ENCODE measurements at places on chromosomes 2 and 18.
A peak's percentile ranks its signal among the peaks of the same experiment; 100 is the strongest.

GRCh38 chr18:11857177-11857887 lies 6.1 kb downstream of the CHMP1B start:
- DNase-seq = peak; percentile 65

GRCh38 chr2:214311031-214311533 lies 99.8 kb upstream of the VWC2L start:
- DNase-seq = peak; percentile 2

DNA sequence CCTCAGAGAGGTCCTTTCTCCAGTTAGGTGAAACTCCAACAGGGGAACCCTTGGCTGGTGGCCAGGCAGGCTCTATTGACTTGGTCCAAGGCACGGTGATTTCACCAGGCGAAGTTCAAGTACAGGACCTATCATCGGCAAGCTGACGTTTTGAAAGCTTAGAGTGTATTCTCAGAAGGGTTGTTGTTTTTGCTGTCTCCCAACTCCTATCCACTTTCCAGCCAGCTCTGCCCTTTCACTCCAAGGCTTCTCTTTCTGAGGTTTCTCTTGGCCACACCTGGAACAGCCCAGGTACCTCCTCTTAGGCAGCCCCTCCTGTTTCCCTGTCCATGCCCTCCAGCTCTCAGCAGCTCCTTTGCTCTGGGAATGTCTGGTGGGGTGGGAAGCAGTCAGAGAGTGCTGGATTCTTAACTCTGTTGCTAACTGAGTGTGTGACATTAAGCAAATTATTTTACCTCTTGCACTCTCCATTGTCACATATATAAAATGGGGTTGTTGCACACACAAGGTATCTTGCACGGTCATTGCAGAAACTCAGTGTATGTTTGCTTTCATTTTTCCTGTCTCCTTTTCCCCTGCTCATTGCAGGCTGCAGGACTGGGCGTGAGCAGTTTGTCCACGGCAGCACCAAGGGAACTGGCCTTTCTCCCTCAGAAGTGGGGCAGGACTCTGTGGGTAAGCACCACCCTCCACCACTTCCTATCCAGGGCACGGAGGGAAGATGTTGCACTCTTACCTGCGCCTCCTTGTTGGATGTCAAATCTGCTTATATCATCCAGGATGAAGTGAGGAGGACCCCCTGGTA lies 30.2 kb downstream of the CAPN13 start:
- DNase-seq = no peak

GRCh38 chr2:76946631-76947145 lies 575.5 kb downstream of the LRRTM4 start:
- no peak for DNase-seq

DNA sequence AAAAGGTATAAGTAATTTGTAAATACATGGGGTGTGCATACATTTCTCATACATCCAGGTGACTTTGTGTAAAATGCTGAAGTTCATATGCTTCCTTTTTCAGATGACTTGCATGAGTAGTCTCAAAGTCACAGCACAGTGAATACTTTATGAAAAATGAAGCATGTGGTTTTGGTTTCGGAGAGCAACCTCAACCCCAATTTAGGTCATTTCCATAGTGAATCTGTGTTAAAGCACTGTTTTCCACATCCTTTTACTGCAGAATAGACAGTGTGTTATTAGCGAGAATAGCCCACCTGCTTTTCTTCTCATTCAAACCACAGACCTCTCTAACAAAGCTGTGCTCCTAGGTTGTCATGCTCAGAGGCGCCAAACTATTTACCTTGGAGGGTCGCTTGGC lies 204.4 kb upstream of the RASGRP3 start:
- no peak for DNase-seq

DNA sequence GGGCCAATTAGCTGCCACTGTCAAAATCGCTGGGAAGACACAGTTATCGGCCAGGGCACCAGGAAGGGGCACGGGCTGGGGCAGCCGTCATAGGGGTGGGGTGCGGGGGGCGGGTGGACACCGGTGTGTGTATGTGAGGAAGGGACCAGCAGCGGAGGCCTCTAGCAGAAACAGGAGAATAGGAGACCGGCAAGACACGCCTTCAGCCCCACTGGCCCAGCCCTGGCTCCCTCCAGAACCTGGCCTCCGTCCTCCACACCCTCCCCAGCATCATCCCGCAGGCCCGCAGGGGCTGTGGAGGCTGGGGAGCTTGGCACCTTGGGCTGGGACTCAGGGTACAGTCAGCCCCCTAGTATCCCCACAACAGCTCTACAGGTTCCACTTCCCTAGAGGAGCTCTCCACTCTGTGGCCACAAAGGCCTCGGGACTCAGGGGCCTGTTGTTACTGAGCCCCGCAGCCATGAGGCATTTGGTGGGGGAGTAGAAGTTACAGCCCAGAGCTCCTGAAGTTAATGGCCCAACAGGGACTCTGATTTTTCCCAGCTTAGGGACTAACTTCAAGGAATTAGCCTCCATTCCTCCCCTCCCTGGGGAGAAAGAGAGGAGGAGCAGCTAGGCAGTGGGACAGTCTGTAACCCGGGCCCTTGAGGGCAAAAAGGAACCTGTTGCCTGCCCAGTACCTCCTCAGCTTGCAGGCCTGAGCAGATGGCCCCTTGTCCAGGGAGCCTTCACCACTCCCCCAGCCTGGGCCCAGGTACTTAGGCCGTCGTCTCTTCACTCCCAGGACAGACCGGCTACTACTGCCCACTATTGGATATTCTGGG lies 19.9 kb downstream of the SH2D6 start:
- DNase-seq = peak; percentile 50

- no peak for DNase-seq
These were observed 10.2 kb downstream of the ZNF516 start for GRCh38 chr18:76484749-76485387.

- DNase-seq = peak; percentile 57
These were observed 34.1 kb downstream of the HK2 start for GRCh38 chr2:74867841-74868658.

- DNase-seq = no peak
These were observed 152.8 kb upstream of the COPS8 start for GRCh38 chr2:236932831-236933361.

- DNase-seq = no peak
These were observed 38.5 kb downstream of the ASXL3 start for GRCh38 chr18:33616556-33616955.

- no peak for DNase-seq
These were observed 136.4 kb downstream of the HDAC4 start for GRCh38 chr2:239264492-239264837.

DNA sequence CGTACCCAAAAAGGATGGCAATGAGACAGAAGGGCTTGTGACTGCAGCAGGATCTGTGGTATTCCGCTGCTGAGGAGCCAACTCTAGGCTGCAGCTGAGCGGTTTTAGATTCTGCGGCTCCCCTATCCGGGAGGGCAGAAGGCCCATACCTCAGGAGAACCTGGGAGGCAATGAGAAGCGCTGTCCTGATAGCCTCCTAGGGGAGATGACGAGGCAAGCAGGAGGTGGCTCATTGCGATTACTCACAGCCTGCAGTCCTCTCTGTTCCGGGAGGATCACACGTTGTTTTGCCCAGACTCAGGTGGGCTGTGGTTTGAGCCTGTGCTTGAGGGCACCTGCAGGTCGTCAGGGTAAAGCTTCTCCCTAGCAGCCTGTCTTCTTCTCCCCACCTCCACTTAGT lies 65.1 kb downstream of the COA5 start:
- DNase-seq = no peak

- DNase-seq = no peak
These were observed 262.9 kb upstream of the FBXO11 start for GRCh38 chr2:48169141-48169592.

GRCh38 chr2:27993402-27993787 lies 102.9 kb downstream of the BABAM2 start:
- no peak for DNase-seq

GRCh38 chr2:96553176-96553956 lies 16.8 kb downstream of the ARID5A start:
- DNase-seq = no peak

DNA sequence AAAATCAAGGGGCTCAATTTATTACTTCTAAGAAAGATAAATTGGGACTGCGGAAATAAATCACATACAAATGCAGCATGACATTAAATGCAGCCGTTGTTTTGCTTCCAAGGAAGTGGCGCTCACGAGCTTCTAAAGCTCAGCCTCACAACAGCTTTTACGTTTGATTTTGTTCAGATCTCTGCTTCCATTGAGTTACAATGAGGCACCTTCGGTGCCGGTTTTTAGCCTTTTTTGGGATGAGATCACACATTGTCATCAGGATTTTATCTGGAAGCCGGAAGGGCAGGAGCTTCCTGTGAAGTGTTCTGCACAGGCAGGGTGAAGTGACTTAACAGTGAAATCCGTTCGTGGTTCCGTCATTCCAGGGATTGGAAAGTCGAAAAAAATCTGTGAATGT lies 209.8 kb downstream of the DCDC2C start:
- no peak for DNase-seq

DNA sequence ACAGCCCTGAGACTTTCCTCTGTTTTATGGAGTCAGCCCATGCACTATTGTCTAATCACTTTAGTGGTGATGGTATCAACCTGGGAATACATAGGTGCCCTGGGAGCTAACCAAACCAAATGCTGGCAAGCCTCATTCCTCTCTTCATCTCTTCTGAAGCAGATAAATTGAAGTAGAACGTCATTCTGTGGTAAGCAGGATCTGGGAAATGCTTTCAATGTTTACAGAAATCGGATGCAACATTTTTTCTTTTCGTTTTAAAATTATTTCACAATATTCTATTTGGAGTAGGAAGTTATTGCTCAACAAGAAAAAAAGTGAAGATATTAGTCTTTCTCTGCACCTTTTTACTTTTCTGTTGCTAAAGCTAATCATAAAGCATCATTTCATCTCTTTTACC lies 114.2 kb downstream of the RBMS1 start:
- DNase-seq = no peak

- DNase-seq = no peak
These were observed 140.8 kb downstream of the ALPK2 start for GRCh38 chr18:58488041-58488440.

- no peak for DNase-seq
These were observed 994.7 kb upstream of the POU3F3 start for GRCh38 chr2:103859238-103859637.

DNA sequence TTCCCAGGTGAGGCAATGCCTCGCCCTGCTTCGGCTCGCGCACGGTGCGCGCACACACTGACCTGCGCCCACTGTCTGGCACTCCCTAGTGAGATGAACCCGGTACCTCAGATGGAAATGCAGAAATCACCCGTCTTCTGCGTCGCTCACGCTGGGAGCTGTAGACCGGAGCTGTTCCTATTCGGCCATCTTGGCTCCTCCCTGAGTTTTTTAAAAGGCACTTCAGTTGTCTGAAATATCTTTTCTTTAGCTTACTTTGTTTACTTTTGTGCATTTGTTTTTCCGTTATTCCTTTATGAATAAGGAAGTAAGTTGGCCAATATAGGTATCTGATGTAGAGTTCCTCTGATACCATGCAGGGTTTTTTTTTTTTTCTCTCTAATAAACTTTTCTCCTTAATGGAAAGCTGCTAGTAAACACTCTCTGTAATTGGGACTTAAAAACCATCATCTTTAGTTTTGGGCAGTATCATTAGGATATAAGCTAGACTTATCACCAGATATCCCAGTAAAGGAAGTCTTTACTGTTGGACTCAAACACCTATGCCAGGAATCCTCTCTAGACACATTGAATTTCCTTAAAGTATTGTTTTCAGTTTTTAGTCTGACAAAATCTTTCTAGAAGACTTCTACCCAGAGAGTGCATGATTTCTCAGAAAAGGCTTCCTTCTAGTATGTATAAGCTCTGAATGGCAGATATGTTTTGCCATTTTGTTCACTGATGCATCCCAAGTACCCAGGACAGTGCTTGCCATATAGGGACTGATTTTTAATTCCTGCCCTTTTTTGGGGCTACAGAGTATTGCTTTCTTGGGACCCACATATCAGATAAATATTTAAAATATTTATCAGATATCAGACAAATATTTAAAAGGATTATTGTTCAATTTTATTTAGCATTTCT lies 35.8 kb upstream of the DYSF start:
- DNase-seq = no peak

DNA sequence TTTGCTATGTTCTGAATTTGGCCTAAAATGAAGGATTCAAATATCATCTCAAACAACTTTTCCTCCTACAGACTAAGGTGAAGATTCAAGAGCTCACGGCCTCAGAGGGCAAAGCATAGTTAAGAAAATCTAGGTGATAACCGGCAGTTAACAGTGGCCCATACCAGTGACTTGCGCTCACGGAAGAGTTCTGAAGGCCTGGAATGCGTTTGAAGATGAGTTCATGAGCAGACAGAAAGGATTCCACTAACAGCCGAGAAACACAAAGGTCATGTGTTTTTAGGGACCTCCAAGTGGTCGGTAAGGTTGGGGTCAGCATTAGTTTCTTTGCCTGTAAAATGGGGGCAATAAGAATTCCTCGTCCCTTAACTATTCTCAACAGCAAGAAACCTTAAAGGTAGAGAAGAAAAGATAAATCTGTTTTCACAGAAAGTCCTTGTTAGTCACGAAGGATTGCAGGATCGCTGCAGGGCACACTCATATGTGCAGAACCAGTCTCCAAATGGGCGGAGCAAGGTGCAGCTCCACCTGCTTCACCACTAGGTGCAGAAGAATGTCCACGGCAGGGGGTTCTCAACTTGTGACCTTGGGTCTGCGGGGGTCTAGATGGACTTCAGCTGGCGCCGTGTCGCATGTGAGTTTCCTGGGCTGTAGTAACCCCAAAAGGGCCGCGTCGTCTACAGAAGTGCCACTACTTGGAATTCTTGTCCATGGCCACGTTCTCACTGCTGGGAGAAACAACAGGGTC lies 708 bp upstream of the RPIA start:
- peak; percentile 32 for DNase-seq

DNA sequence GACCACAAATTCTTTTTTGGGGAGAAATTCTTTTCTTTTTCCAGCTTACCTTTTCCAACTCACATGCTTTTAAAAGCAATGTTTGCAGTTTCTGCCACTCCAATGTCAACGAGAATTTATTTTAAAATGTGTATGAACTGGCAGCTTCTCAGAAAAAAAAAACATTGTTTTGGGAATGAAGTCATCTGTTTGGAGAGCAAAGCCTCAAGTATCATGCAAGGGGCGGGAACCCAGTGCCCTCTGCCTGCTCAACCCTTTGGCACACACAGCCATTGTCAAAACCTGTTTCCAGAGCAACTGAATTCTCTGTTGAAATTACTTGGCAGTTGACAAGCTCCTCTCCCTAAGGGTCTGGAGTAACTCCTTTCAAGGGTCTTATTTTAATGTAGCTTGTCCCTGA lies 128.5 kb downstream of the QPCT start:
- DNase-seq = peak; percentile 34

DNA sequence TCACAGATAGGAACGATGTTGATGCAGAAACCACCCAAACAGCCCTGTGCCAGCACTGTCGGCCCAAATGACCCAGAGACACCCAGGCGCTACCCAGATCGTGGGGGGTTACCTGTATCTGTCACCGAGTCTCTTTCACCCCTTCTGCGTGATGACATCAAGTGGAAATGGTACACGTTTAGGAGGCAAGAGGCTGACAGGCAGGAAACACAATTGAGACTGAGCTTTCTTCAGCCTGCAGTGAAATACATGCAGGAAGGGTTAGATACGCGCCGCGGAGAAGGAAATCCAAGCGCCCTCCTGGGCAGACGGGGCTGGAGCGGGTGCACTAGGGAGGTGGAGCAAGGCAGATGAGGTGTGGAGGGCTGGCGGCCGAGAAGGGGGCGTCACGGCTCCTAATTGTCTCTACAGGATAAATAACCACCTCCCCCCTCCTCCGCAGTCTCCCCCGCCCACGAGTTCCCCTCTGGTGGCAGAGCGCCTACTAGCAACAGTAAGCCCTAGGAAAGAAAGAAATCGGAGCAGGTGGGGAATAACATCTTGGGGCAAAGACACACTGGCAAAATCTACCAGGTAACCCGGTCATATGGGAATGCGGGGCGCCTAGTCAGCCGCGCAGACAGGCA lies at the start of gene RNF152:
TSS of gene RNF152 (minus strand) at position 325 of the 626 bp plus-strand sequence. CDS start 76,544 bp downstream, outside the sequence.
- peak; percentile 51 for DNase-seq
